CD4-positive, alpha-beta memory T cell (primary cell): ENCODE measurements at places on chromosomes 1 and 21.

- no peak for DNase-seq
These were observed 103.1 kb downstream of the TOMM20 start for GRCh38 chr1:235025422-235025984.

DNA sequence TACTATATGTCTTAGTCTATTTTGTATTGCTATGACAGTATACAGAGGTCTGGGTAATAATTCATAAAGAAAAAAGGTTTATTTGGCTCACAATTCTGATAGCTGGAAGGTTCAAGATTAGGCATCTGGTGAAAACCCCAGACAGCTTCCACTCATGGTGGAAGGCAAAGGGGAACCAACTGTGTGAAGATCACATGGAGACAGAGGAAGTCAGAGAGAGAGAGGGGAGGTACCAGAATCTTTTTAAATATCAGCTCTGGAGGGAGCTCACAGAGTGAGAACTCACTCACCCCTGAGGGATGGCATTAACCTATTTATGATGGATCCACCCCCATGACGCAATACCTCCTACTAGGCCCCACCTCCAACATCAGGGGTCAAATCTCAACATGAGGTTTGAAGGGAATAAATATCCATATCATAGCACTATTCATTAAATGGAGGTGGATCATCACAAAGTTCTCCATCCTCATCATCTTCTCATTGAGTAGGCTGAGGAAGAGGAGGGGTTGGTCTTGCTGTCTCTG lies 290.5 kb downstream of the DSCAM start:
- DNase-seq, result no peak

DNA sequence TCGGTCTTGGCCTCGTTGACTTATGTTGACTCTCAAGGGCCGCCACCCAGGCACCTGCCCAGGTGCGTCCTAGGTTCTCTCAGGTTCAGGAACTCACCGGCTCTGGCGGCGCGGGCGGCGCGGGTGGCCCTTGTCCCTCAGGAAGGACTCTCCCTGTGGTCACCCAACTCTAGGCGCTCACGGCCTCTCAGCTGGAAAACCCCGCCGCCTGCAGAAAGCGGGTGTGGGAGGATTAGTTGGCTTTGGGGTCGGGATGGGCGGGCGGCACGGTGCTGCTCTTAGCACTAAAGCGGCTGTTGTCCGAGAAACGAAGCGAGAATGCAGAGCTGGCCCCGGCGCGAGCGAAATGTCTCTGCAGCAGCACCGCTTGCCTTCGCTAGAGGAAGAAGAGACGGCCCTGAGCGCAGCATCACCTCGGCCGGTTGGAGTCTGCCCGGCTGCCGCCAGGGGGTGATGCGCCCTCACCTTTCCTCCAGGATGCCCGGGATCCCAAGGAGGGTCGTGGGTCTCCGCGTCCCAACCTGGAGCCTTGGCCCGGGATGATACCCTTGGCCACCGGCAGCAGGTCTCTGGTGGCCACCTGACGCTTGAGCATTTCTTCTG lies 8.1 kb upstream of the TADA1 start:
- DNase-seq, result no peak

GRCh38 chr1:18954270-18955071 lies 2.0 kb downstream of the IFFO2 start:
- DNase-seq, result no peak

DNA sequence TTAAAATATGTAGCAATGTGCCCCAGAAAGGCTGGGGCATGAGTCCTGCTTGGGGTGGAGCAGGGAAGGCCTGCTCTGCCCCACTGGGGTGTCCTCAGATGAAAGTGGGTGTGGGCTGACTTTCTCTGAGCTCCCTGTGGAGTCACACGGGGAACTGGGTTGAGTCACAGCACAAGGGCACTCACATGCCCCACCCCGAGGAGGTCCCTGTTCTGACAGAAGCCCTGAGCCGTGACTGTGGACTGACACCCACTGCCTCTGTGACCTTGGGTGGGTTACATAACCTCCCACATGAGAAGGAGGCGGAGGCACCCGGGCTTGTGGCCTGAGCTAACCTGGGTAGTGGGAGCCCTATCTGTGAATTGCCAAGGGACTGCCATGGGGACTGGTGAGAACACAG lies 52.5 kb upstream of the TINAGL1 start:
- no peak for DNase-seq

GRCh38 chr1:169631249-169631648 lies 1.3 kb upstream of the SELP start:
- DNase-seq, result no peak

- DNase-seq, result no peak
These were observed 268.9 kb downstream of the HHAT start for GRCh38 chr1:210597555-210598134.

- no peak for DNase-seq
These were observed 37.9 kb downstream of the UBE2G2 start for GRCh38 chr21:44763451-44764318.

GRCh38 chr1:193827516-193827915 lies 641.1 kb upstream of the B3GALT2 start:
- DNase-seq, result no peak

- no peak for DNase-seq
These were observed 143.8 kb downstream of the DUSP10 start for GRCh38 chr1:221598122-221598521.

DNA sequence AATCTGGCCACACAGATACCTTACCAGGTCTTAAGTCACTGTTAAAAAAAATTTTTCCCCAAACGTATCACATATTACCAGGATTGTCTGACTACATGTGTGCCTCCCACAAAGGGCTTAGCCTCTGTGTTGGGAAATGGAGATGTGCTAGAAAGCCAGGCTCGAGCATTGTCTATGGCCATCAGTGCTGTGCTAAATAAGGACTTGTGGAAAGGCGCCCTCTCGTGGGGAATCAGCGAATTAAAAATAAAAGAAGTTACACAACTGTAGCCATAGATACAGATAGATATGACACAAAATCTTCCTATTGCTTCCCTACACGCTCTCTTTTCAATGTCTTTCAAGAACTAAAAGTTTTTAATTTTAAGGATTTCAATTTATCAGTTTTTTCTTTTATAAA lies 47.5 kb upstream of the CRNN start:
- peak; percentile 69 for DNase-seq

DNA sequence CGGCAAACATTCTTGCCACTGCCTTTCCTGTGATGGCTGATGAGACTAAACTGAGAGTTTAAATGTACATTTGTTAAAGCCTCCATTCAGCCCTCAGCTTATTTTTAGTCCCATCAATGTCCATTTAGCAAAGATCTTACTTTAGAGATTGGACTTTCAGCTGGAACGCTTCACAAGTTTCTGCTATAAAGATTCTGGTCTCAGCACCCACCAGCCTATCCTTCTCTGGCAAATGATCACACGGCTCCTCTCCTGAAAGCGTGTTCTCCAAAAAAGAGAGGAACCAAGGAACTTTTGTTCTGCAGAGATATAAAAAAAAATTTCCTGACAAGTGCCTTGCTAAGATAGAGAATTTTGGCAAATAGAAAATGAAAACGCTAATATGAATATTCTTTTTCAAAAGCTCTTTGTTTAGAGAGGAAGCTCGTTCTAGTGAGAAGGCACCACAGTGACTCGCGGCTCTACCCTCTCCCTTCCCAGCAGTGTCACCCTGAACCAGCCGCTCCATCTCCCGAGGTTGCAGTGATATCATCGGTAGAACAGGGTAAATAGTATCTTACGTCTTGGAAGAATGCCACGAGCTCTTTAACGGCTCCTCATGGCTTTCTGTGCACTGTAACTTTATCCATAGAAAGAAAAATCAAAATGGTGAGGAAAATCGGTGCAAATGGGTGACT lies 200.2 kb downstream of the APP start:
- DNase-seq, result no peak
